CD4-positive, alpha-beta T cell treated with Interleukin-6 at 100 ng/mL for 8 hours (primary cell): ENCODE measurements at places on chromosomes 12 and 14.
A peak's percentile ranks its signal among the peaks of the same experiment; 100 is the strongest.

DNA sequence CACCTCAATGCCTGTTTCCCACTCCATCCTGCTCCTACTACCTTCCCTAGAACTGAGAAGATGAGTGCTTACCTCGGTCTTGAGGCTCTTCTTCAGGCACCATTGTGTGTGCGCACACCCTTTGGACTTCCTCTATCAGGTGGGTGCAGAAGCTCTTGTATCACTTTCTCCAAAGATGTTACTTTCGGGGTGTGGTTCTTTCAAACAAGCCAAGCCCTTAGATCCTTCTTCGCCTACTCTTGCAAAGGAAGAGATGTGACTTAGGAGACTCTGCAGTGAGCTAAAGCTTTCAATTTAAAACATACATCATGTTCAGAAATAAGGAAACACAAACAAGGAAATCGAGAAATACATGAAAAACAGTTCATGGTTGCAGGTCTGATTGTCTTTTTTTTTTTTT is at the start of gene CLEC4C:
Gene CLEC4C, minus strand, starts transcription at position 130 of the 400 bp plus-strand sequence. Its CDS starts 27 bp downstream, at position 103.
- DNase-seq = no peak

- DNase-seq = no peak
These were observed 108.5 kb downstream of the NRXN3 start for GRCh38 chr14:78278464-78279250.

DNA sequence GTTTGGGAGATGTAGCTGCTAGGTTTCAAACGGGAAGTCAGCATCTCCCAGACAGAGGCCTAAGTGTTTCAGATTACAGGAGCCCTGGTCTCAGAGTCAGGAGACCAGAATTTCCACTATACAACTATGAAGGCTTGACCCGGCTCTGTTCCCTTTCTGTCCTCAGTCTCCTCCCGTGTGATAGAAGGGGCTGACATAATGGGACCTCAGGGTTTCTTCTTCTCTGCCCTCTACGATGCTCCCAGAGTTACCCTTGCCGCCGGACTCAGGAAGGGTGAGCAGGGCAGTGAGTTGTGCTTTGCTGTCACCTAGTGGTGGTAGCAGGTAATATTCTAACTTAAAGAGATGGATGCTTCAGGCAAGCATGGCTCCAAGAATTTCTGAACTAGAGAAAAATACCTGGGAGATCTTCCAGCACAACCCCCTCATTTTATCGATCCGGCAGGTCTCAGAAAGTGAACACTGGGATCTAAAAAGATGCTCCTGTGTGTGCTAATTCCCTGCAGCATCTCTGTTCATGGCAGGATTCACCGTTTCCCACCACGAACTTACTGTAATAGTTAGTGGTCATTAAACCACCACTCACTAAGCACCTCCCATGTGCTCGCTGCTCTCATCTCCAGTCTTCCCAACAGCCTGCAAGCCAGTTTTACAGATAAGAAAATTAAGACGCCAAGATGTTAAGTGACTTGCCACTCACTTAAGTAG is 84.4 kb downstream of the VWF start:
- peak; percentile 45 for DNase-seq

DNA sequence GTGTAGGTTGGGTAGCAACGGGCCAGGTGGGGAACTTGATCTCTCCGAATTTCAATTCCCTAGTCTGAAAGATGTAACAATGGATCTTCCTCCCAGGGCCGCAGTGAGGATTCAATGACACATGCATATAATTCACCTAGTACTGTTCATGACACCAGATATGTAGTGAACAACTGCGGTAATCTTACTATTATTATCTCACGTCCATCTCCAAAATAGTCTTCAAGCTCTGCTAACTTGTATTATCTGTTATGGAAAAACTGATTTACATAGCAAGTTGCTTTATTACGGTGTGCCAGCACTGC is 26.4 kb downstream of the MOK start:
- DNase-seq = no peak

DNA sequence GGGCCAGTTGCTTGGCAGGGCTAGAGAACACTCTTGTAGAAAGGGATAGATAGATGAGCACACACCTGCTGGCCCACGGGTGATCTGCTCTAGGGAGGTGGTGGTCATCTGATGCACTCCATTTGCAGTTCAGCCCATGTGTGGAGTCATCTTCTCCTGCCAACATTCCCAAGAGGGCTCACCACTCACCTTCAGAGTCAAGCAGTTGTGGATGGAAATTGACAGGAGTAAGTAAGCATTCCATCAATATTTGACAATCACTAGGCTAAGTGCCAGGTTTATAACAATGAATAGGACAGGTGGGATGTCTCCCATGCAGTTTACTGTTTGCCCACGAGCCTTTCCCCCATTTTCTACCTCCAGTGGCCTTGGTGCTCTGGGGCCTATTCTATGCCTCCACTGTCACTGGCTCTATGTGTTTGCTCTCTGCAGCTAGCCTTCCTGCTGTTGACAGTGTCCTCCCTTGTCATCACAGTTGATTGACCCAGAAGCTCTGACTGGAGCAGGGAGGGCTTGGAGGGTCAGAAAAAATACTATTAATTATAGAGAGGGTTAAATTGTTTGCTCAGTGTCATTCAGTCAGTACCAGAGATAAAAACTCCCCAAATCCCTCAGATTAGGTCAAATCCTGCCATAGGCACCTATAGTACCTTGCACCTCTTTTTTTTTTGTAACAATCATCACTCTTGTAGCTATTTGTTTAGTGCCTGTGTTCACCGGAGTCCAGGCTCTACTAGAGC is 134.6 kb upstream of the PZP start:
- DNase-seq = no peak

- no peak for DNase-seq
These were observed 72.2 kb downstream of the DACT1 start for GRCh38 chr14:58709949-58710348.

- no peak for DNase-seq
These were observed 444.1 kb downstream of the RAD51B start for GRCh38 chr14:68263563-68264259.

- no peak for DNase-seq
These were observed 100.6 kb downstream of the OTOGL start for GRCh38 chr12:80199931-80200330.

DNA sequence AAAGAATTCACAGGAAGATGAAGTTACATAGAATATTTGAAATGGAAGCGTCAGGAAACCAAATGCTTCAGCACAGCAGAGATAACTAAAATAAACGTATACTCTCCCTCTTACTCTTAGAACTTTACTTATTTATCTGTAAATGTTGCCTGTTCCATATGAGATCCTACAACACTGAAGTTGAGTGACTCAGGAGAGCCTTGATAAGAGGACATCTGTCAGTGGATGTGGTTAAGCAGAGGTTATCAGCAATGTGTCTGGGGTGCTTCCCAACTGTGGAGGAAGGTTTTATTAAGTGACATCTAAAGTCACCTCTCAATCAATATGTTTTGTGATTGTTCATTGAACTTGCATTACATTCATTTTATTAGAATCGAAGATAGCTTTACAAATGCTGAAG is 81.9 kb downstream of the NEDD1 start:
- DNase-seq = no peak

GRCh38 chr12:25326326-25326725 is 75.6 kb upstream of the KRAS start:
- no peak for DNase-seq

DNA sequence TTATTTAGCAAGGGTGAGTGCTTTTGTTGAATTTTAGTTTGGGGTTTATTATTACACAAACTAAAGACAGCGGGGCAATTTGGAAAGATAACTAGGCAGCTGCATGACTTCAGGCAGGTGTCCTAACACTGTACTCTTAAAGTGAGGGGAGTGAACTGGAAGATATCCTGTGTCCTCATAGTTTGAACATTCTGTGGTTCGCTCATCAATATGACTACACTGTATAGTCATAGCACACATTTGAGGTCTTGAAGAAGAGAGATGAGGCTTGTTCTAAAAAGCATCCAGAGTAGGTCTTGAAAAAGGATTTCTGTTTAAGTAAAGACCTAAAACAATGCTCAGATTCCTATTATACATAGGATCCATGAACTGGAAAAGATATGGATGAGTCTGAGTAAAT is 1.7 kb upstream of the MAP3K9 start:
- DNase-seq = no peak

DNA sequence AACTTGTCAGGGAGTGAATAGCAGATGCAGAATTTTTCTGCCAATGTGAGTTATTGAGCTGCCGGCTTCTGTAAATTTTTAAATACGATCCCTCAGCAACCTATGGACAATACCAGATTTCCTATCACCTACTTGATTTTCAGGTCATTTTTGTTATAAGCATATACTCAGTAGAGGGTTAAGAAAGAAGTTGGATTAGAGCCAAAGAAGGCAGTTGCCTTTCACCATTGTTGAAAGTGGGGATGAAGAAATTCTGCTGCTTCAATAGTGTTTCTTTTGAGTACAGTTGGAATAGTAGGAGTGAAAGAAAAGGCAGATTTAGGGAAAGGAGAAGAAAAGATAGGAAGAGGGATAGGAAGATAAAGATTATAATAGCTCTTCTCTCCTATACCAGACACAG is 197.1 kb downstream of the ATP23 start:
- DNase-seq = no peak

DNA sequence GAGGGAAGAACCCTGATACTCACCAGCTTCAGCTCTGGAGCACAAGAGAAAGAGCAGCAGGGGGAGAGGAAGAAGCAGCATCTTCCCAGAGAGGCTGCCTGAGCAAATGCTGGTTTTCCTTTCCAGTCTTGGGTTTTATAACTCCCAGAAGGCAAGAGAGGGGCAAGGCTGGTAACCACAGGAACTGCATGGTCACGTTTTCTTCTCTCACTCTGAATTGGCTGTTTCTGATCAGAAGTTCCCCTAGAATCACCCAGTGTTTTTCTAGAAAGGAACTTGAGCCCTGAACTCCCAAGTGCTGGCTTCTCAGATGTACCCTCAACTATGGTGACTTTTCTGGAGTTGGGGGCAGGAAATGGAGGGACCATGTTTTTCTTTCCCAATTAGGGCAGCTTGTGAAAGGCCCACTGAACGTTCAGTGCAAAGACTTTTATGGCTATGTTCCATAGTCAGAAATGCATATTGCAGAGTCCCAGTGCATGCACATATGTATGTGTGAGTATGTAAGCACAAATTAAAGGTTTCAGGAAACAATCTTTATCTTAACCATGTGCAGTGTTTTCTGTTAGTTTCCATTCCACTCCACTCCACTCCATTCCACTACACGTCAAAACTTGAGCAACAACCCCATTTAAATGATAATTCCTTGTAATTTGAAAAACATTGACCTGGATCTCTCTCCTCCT is at the start of gene CMA1:
Gene CMA1, minus strand, starts transcription at position 111 of the 686 bp plus-strand sequence. Its CDS starts 30 bp downstream, at position 81.
- DNase-seq = no peak

DNA sequence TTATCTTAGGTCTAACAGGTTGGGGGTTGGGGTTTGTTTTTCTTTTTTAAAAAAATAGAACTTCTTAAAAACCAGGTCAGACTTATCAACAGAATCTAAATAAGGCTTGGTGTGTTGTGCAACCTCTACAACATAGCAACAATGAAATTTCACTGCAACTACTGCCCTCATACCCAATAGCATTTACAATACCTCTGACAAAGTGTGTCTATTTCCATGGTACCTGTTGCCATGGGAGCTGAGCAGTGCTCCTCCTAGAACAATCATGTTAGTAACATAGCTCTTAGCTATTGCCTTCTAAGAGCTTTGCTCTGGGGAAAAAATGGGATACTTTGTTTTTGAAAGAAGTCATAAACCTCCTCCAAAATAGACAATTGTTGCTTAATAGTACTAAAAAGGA is 103.3 kb upstream of the CCDC175 start:
- DNase-seq = no peak

- DNase-seq = no peak
These were observed 13.8 kb downstream of the DTX1 start for GRCh38 chr12:113070117-113070906.

GRCh38 chr12:63307849-63308248 is 156.8 kb upstream of the AVPR1A start:
- DNase-seq = no peak

DNA sequence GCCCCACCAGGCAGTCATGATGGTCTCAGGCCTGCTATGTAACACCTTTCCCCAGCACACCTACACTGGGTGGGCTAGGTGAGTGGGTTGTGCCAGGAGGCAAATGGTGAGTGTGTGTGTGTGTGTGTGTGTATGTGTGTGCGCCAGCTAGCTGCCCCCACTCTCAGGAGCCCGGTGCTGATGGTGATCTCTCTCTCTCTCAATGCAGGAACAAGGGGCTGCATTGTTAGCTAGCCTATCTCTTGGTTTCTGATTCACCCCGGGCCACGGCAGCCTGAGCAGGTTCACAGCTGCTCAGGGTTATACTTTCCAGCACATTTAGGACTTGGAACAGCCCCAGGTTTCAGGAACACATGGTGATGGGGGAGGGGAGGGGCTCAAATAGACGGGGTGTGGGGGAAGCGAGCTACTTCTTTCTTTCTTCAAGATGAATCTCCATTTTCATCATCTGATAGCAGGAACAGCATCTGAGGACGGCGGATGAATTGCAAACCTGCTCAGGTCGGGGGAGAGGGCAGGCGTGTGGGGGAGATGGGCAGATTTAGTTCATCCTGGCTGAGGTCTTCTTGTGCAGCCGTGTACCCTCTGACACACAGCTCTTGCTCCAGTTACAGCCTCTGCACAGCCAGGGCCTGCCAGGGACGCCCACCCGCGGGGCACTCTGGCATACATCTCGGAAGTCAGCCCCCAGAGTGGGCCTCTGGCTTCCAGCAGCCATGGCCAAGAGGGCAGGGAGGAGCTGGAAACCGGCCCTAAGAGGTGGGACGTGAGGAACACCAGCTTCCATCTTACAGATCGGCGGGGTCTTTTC is 137.6 kb downstream of the ZFP36L1 start:
- DNase-seq = no peak

DNA sequence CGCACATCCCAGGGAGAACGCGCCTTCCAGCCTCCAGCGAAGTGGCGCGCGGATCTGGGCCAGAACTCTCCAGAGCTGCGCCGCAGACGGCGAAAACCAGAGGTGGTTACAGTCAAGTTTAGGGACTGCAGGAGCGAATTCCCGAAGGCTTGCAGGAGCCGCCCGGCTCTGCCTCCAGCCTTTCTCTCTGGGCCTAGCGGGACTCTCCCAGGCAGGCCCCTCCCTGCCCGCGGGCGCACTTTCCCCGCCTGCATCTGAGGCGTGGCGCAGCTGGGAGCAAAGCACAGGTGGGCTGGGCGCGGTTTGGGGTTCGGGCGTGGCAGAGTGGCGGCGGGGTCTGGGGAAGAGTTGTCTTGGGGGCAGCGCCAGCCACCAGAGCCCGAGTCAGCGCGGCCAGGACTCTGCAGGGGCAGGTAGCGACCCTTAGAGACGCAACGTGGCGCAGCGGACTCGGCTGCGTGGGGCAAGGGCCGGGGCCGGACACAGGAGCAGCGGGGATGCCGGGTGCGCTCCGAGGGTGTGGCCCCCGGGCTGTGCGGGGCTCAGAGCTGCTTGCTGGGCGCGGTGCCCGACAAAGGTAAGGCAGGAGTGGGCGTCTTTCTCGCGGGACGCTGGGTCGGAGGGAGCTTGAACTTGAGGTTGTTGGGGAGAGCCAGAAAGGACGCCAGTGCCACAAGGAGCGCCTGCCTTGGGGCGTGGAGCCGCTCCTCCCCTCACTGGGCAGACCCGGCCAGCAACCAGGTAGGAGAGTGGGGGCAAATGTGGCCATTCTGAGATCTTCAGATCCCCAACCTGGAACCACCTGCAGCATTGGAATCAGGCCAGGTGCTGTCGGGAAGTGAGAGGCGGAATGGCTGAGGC is 1126.0 kb downstream of the AACS start:
- DNase-seq = no peak

- DNase-seq = no peak
These were observed 572 bp upstream of the RASSF8 start for GRCh38 chr12:25957793-25958427.
